ENCODE measurements at places on chromosomes 13 and 19. TPM values are rescaled to one million over a fixed set of nuclear protein-coding genes. Genes with fewer than 3 reads are reported as not detected.

EBI3 gene
- 0.39 TPM for total RNA-seq

KRTDAP gene
- not detected for total RNA-seq

TNNI3 gene
- total RNA-seq: not detected

KCNN1 gene
- total RNA-seq: 1.8 TPM

GFY gene
- total RNA-seq: not detected

ZNF260 gene
- 25.2 TPM for total RNA-seq

SHC2 gene
- total RNA-seq: 9.1 TPM

FFAR2 gene
- not detected for total RNA-seq

MTUS2 gene
- not detected for total RNA-seq

POMP gene
- total RNA-seq: 160 TPM

C1QTNF9B gene
- not detected for total RNA-seq

IFI30 gene
- not detected for total RNA-seq

ZNF132 gene
- 5.9 TPM for total RNA-seq

TLE6 gene
- 1.2 TPM for total RNA-seq

LRRC4B gene
- 1.6 TPM for total RNA-seq

CEACAM20 gene
- not detected for total RNA-seq

INAFM1 gene
- 4.9 TPM for total RNA-seq

FAM216B gene
- 0.16 TPM for total RNA-seq

KLF12 gene
- total RNA-seq: 7.4 TPM

ZSCAN4 gene
- total RNA-seq: not detected

PNMA8A gene
- 1.1 TPM for total RNA-seq

CNN1 gene
- 38.0 TPM for total RNA-seq

STOML3 gene
- total RNA-seq: not detected

SHISA7 gene
- total RNA-seq: not detected

FREM2 gene
- 0.16 TPM for total RNA-seq
